GM12864 (cell line): ENCODE measurements at places on chromosomes 3 and 15.

DNA sequence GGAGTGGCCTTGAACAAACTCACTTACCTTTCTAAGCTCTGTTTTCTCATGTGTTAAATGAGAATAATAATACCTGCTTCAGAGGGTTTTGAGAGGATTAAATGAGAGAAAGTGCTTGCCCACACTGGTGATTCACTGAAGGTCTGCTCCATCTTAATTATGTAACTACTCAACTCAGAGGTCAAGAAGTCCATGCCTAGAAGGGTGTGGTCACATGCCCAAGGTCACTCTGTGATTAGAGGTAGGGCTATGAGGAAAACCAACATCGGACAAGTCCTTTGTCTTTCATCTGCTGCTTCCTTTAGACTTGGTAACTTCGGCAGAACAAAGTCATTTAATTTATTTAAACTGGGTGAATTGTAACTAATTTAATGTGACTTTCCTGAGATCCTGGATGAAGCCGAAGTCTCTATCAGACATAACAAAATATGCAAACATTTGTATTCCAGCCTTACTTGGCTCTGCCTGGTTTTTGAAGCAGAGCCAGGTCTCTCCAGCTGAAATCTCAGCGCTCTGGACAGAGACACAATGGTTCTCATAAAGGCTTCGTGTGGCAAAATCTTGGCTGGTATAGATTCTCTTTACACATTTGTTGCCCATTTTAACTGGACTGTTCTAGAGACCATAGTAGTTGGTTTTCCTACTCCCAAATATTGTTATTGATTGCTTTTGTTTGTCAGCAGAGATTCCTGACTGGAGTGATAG lies 3.0 kb downstream of the CHRNA7 start:
- DNase-seq: no peak

DNA sequence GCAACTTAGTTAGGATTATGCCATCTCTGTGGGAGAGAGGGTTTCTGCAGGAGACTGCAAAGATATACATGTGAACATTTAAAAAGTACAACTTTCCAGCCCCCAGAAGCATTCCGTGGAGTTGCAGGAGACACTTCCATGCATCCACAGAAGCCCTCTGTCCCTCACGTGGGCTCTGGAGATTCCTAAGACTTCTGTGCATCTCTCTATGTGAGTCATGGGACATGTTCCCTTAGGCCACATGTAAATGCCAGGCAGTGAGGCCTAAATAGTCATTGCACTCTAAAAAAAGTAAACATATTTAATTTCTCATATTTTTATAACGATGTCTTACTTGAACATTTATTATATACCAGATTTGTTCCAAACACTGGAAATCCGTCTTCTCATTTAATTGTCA lies 126.5 kb upstream of the ROPN1 start:
- no peak for DNase-seq

GRCh38 chr3:56928379-56929068 lies 126.8 kb upstream of the ARHGEF3 start:
- no peak for DNase-seq

DNA sequence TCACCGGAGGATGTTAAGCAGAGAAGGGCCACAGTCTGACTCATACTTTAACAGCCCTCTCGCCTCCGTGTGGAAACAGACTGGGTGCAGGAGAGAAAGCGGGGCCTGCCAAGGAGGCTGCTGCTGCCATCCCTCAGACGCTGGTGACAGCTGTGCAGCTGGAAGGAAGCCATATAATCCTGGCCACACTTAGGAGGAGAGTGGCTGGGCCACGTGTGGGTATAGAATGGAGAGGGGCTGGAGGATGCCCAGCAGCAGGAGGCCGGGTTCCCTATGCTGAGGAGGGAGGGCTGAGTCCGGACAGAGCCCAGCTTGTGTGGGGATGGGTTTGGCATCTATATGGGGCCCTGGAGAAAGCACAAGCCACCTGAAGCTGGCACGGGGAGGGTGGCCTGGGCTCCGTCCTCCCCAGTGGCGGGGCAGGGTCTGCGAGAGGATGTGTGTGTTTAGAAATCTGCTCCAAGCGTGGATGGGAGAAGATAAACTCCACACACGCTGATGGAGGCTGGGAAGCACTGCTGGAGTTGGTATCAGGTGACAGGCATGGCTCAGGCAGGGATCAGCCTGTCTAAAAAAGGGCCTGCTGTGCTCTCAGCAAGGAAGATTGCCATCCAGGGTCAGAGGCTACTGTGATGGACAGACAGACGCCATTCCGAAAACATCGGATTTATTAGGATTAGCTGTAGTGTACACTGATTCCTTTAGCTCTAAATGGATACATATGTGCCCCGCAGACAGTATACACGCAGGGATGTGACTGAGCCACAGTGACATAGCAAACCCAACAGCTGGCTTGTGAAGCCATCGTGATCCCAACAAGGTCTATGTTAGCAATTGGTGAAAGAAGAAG lies 15.9 kb downstream of the ABTB1 start:
- no peak for DNase-seq
